Urinary bladder (tissue), 4 donors: ENCODE measurements at places on chromosomes 2 and 18. TPM values are rescaled to one million over a fixed set of nuclear protein-coding genes. Genes with fewer than 3 reads are reported as not detected.

PDCD1 gene
- polyA plus RNA-seq: 0.29 TPM

PPP1R1C gene
- polyA plus RNA-seq: 2.4 TPM

GATA6 gene
- polyA plus RNA-seq: 40.1 TPM

XRCC5 gene
- 121 TPM for polyA plus RNA-seq

DNA sequence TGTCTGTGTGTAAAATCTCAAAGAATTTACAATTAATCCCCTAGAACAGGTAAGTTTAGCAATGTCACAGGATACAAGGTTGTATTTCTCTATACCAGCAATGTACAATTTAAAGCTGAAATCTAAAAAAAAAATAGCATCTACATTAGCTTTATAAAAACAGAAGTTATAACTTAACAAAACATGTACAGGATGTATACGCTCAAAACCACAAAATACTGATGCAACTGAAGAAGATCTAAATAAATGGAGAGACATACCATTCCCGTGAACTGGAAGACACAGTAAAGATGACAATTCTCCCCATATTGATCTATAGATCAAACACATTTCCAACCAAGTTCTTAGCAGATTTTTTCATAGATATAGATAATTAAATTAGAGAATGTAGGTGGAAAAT, 17.5 kb upstream of the RANBP2 start:
- no peak for DNase-seq

GRCh38 chr2:16813593-16813992, 148.0 kb upstream of the CYRIA start:
- no peak for DNase-seq

- DNase-seq: no peak
Observed at GRCh38 chr2:15899751-15900493, 40.4 kb upstream of the MYCN start.

DNA sequence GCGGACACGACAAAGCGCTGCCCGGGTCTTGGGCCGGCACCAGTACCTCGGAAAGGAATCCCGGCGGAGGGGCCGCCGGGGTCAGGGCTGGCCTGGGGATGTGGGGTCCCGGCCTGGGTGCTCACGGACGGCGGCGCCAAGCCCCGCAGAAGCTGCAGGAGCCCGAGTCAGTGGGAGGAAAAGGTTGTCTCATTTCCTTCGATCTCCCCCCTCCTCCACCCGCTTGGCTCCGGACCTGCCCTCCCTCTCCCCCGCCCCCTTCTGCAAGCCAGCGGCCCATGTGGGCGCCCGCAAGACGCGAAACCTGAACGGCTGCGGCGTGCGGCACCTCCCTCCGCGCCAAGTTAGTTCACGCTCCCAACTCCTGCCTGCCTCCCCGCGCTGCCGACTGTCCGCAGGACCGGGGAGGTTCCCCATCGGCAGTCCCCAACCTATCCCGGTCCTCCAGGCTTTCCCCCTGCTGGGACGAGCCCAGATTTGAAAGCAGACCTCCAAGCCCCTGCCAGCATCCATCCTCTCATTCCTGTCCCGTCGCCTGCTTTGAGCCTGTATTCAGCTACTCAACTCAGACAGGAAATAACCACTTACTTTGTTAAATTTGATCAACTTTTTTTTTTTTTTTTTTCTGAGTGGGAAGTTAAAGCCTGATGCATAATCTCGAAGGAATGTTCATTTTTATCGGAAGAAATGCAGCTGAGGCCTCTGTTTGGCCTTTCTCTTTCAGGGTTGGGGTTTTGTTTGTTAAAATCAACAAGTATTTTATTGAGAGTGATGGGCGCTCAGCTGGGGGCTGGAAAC, at the start of gene EVA1A:
Gene EVA1A (minus strand): TSS at position 172 of the 798 bp plus-strand sequence. CDS start 42,799 bp downstream, outside the sequence.
- no peak for DNase-seq

DNA sequence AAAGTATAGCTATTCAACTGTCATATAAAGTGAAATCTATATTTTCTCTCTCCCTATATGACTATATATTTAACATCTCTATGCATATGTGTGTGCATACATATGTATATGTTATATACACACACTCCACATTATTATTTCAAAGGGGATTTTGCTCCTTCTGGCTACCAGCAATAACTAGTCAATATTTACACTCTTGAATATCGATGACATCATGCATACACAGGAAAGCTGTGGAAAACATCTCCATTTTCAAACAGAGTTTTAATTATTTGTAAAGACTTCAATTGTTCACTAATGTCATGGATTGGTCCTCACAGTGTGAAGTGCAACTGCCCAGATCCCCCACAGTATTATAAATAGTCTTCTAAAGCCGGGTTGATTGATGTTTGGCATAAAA, 195.9 kb upstream of the TCF4 start:
- no peak for DNase-seq

DNA sequence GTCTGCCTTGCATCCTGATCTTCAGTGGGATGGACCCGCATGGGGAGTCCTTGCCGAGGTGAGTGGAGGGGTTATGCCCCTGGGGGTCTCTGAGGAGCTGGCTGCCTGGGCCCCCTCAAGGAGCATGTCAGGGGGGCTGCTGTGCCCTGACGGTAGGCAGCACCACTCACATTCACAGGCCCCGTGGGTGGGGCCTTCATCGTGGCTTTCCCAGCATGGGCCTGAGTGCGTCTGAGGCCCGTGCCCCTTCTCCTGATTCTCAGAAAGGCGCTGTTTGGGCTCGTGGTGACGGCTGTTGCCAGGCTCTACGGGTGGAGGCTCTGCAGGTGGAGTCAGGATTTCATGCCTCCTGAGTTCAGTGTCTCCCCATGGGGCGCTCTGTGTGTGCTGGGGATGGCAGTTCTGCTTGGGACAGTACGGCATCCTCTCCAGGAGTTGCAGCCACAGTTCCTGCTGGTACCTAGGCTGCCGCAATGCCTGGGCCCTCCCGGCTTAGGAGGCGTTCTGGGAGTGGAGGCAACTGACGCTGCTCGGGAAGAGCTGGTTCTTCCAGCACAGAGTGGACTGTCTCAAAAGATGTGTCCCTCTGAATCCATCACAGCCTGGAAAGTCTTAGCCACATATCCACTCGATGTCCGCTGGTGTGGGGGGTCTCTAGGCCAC, 57.3 kb downstream of the NTSR2 start:
- DNase-seq: no peak

- DNase-seq: no peak
Observed at GRCh38 chr18:47606526-47606925, 323.9 kb downstream of the SMAD2 start.

DNA sequence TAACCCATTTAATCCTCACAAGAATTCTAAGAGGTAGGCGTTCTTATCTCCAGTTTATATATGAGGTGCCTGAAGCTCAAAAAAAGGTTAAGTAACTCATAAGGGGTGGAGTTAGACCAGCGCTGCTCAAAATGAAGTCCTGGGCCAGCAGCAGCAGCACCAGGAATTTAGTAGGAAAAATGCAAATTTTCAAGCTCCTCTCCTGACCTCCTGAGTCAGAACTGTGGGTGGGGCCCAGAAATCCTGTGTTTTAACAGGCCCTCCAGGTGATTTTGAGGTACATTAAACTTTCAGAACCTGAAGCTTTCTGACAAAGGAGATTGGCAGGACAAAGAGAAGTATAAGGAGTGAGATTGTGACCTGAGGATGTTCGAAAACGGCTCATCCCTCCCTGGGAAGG, 66.0 kb upstream of the CCDC85A start:
- no peak for DNase-seq

DNA sequence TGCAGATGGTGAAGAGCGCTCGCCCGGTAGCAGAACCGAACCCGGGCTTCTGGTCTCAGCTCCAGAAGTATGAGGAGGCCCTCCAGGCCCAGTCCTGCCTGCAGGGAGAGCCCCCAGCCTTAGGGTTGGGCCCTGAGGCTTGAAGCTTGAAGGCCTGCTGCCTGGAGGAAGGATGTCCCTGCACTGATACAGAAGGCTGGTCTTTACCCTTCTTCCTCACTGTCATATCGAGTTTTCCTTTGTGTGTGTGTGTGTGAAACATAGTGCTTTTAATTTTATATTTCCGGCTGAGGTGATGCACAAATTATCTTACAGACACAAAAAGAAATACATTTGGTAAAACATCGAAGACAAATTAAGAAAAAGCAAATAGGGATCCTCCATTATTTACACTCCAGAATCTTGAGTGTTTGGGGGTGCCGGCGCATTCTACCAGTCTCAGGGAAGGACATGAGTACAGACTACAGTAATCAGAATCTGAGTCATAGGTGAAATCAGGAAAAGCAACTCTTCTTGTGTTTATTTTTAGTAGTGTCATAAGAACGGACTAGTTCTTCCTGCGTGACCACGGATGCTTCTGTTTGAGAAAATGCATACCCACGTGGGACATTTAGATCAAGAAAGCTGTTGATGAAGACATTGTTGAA, 1.3 kb downstream of the DUSP28 start:
- DNase-seq: no peak

DNA sequence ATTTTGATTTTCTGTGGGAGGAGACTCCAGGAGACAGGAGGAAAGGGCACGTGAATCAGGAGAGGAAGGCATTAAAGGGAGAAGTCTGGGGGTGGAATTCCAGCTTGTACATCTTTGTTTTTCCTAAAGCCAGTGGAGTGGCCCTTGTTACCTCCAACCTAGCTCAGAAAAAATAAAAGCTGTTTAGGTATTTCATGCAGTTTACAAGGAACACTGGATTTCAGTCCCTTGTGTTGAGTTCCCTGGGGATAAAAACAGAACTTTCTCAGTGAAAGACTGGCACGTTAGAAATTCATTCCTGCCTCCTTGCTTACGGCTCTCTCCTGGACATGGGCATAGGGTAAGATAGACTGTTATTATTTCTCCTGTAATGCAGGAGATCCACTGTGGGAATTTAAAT, 170.2 kb downstream of the ZEB2 start:
- DNase-seq: no peak

DNA sequence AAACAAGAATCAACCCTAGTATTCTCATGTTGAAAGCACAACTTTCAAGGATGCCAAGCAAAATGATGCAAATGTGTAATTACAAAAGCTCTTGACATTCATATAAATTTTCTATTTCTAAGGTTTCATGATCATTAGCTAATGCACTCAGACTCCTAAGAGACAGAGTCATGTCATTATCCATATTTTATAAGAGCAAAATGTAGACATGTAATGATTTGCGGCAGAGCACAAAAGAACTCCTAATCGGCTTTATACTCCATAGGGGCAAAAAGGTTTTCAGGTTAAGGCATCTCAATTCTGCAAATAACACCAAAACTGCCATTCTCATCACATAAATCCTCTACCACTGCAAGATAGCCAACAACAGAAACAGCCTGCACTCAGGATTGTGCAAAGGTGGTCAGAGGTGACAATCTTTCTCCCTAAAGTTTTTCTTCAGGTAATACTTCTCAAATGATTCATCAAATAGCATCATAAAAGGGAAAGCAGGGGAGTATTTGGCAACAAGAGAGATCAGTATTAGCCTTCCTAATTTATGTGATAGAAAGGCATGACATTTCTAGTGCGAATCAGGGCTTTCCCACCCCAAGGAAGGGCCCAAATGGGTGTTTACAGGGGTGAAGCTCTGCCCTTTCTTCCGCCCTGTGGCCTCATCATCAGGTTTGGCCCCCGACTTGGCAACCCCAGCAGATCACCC, 64.7 kb downstream of the STK39 start:
- no peak for DNase-seq

DNA sequence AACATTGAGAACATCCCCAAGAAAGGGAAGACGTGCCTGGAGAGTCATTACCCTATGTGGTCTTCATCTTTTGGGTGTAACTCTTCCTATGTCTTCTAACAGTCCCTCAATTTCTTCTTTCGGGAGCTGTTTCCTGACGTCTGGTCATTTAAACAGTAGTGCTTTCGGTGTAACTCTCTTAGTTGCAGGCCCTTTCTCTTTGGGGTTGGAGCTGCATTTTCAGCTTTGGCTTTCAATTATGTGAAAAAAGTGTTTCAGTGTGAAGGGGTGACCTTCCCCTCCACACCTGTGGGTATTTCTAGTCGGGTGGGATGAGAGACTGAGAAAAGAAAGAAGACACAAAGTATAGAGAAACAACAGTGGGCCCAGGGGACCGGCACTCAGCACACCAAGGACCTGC, 105.9 kb downstream of the CERS6 start:
- no peak for DNase-seq

GRCh38 chr18:48360376-48361021, 48.7 kb downstream of the ZBTB7C start:
- DNase-seq: no peak

DNA sequence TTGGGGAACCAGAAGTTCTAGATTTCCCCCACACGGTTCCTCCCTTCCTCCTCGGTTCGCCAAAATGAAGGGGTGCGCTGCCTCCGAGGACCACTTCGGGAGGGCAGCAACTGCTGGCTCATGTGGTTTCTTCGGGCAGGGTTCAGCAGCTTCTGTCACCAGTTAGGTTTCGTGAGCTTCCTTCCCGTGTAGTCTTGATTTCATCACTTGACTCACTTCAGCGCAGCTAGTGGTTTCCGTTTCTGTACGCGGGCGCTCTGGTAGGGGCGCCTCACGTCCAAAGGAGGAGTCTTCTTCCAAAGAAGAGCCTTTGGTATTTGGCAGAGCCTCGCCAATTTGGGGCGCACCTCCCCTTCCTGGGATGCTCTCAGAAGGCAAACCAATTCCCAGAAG, 485 bp upstream of the GALNT3 start:
- no peak for DNase-seq

GRCh38 chr2:208373460-208374089, 33.0 kb upstream of the PTH2R start:
- peak; percentile 8 for DNase-seq

DNA sequence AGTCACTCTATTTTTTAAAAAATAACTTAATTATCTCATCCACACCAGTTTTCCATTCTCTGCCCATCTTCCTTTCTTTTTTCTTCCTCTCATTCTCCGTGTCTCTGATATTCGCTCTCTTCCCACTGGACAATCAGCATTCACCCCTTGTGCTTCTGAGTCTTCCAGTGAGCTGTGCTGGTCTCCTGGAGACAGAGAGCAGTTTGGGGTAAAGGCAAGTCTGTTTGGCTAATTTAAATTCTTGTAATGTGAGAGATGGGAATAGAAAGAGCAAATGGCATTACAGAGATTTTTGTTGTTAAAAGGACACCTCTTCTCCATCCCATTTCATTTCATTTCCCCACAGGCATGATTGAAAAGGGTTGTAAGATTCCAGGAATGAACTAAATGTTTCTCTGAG, 107.5 kb downstream of the DTNA start:
- no peak for DNase-seq

DNA sequence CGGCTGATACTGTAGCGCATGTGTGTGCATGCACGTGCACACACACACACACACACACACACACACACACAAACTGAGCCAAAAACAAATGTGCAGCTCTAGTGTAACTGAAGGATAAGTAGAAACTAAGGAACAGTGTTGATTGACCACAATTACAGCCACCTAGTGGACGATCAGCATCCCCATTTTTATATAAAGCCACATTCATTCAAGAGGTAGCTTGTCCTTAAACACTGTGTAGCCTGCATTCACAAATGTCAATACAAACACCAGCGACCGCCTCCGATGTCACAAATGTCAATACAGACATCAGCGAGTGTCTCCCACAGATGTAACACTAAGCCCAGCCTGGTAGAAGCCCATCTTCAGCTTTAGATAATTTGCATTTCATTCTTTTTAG, 167.4 kb downstream of the PTGR3 start:
- no peak for DNase-seq
